Astrocyte (in vitro differentiated cells and primary cell): ENCODE measurements at places on chromosomes 4 and X. TPM values are rescaled to one million over a fixed set of nuclear protein-coding genes. Genes with fewer than 3 reads are reported as not detected.

DNA sequence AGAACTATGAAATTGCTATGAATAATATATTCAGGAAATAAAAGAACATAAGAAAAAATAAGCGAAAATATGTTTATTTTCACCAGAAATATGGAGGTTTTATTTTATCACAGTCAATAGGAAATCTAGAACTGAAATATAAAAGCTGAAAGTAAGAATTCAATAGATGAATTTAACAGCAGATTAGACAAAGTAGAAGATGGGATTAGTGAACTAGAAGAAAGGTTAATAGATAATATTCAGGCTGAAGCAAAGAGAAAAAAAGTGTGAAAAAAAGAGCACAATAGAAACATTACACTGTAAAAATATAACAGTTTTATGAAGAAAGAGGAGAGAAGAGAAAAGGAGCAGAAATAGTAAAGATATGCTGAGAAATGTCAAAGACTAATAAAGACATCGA, 1152.1 kb downstream of the FAT4 start:
- no peak overlapping the region for H3K27ac ChIP-seq
- no peaks in the 10 kb centered on the region for H3K4me1 ChIP-seq
- H3K4me3 ChIP-seq = no peak overlapping the region
- no peaks in the 10 kb centered on the region for H3K36me3 ChIP-seq

DNA sequence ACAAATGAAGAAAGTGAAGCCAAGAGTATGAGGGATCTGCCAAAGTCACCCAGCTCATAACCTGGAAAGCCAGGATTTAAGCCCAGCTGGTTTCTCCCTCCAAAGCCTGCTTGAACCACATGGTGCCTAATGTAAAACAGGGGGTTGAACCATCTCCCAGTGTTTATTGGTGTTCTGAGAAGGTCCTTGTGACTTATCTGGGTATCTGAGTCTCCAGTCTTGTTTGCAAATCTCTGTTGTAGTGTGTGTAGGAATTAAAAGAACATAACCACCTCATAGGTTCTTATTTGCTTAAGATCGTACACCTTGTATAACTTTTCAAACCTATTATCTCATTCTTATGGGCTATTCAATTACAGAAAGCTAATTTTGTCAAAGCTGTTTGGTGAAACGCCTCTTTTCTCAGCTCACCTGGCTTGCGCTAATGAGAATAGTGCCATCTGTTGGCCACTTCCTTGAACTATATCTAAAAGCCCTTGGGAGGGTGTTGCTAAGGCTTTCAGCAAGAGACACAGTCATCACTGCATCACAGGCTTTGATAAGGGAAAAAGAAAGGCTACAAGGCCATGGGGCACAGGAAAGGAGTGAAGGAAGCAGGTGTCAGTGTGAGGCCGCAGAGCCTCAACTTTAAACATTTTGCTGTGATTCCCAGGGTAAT, 34.0 kb downstream of the ETDB start:
- H3K27ac ChIP-seq = no peak overlapping the region
- H3K4me3 ChIP-seq = no peak overlapping the region
- H3K4me1 ChIP-seq = no peaks in the 10 kb centered on the region
- H3K36me3 ChIP-seq = no peaks in the 10 kb centered on the region
- peak; percentile 34 for DNase-seq
- H3K27me3 ChIP-seq = no peaks in the 10 kb centered on the region

DNA sequence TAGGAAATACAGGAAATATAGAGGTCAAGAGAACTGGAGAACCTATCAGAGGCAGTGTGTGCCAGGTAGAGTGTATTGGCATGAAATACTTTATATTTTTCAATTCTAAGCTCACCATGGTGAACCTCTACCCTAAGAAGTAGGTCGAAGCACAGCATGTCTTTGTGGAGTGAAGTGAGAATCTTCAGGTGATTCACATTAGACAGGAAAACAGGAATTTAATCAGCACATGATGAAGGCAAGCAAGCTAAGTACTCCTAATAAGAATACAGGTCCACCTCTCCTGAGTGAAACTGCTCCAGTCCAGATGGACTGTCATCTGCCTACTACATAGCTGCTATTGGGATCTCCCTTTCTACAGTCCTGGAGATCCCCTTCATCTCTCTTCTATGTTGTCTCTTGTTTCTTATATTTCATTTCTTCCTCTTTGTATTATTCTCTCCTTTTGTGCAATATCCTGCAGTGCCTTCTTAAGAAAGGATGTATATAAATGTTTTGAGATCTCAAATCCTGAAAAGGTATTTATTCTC, 159.0 kb downstream of the LRBA start:
- H3K36me3 ChIP-seq = peaks cover 6% of the 10 kb centered on the region
- no peaks in the 10 kb centered on the region for H3K4me1 ChIP-seq
- no peak for DNase-seq
- no peak overlapping the region for H3K27ac ChIP-seq
- H3K4me3 ChIP-seq = no peak overlapping the region

- no peaks in the 10 kb centered on the region for H3K36me3 ChIP-seq
- H3K27ac ChIP-seq = no peak overlapping the region
- H3K4me1 ChIP-seq = peaks cover 9% of the 10 kb centered on the region
- DNase-seq = peak; percentile 78
- no peak overlapping the region for H3K4me3 ChIP-seq
- no peaks in the 10 kb centered on the region for H3K27me3 ChIP-seq
These were observed 20.2 kb upstream of the SETD7 start for GRCh38 chr4:139576219-139576618.

- no peak overlapping the region for H3K4me3 ChIP-seq
- no peaks in the 10 kb centered on the region for H3K36me3 ChIP-seq
- H3K27me3 ChIP-seq = no peaks in the 10 kb centered on the region
- no peak for DNase-seq
- H3K27ac ChIP-seq = no peak overlapping the region
These were observed 24.7 kb upstream of the CXCL8 start for GRCh38 chr4:73715659-73716058.

GRCh38 chr4:2246384-2247127, 4.6 kb upstream of the HAUS3 start:
- H3K27me3 ChIP-seq = no peaks in the 10 kb centered on the region
- no peaks in the 10 kb centered on the region for H3K4me1 ChIP-seq
- no peaks in the 10 kb centered on the region for H3K36me3 ChIP-seq
- no peak for DNase-seq
- no peak overlapping the region for H3K4me3 ChIP-seq
- H3K27ac ChIP-seq = no peak overlapping the region

DNA sequence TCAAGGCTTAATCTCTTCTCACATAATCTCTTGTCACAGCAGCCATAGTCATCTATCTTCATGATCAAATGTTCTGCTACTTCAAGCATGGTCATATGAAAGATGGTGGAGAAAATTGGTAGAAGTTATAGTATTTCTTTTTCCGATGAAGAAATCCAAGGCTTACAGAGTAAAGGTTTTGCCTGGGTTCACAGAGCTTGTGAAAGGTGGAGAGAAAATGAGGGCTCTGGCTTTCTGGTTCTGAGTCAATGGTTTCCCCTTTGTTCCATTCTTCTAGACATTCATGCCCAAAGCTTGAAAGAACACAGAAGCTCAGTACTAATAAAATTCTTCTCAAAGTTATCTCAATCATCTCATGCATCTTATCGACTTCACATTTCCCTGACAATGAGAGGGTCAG, 36.1 kb downstream of the CLNK start:
- no peak overlapping the region for H3K4me3 ChIP-seq
- no peak overlapping the region for H3K27ac ChIP-seq
- no peaks in the 10 kb centered on the region for H3K27me3 ChIP-seq
- no peak for DNase-seq
- H3K36me3 ChIP-seq = no peaks in the 10 kb centered on the region

DNA sequence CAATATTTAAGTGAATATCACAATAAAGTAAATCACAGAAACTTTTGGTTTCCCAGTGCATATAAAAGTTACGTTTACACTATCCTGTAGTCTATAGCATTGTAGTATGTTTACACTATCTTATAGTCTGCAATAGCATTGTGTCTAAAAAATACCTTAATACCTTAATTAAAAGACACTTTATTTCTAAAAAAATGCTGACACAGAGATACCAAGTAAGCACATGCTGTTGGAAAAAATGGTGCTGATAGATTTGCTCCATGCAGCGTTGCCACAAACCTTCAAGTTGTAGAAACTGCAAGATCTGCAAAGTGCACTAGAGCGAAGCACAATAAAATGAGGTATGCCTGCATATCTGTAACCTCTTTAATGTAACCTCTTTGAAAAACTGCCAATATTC, 847.3 kb downstream of the GLUD2 start:
- no peak overlapping the region for H3K27ac ChIP-seq
- no peaks in the 10 kb centered on the region for H3K4me1 ChIP-seq
- DNase-seq = no peak
- no peaks in the 10 kb centered on the region for H3K27me3 ChIP-seq
- no peak overlapping the region for H3K4me3 ChIP-seq

- H3K4me1 ChIP-seq = peaks cover 45% of the 10 kb centered on the region
- DNase-seq = no peak
- no peaks in the 10 kb centered on the region for H3K27me3 ChIP-seq
- H3K4me3 ChIP-seq = no peak overlapping the region
- H3K27ac ChIP-seq = peak overlapping the region; percentile 78
These were observed 17.2 kb downstream of the ANXA3 start for GRCh38 chr4:78568640-78569305.

GRCh38 chrX:8297766-8298165, 126.7 kb upstream of the VCX2 start:
- H3K4me1 ChIP-seq = no peaks in the 10 kb centered on the region
- DNase-seq = peak; percentile 5
- no peaks in the 10 kb centered on the region for H3K27me3 ChIP-seq
- H3K36me3 ChIP-seq = no peaks in the 10 kb centered on the region
- no peak overlapping the region for H3K27ac ChIP-seq

GRCh38 chr4:25588206-25588605, 67.4 kb upstream of the SLC34A2 start:
- no peaks in the 10 kb centered on the region for H3K36me3 ChIP-seq
- H3K27ac ChIP-seq = no peak overlapping the region
- peaks cover 4% of the 10 kb centered on the region for H3K4me1 ChIP-seq
- no peak overlapping the region for H3K4me3 ChIP-seq
- DNase-seq = no peak

- no peak for DNase-seq
- H3K27ac ChIP-seq = no peak overlapping the region
- no peaks in the 10 kb centered on the region for H3K27me3 ChIP-seq
These were observed 32.3 kb downstream of the C4orf54 start for GRCh38 chr4:99625369-99625768.

DNA sequence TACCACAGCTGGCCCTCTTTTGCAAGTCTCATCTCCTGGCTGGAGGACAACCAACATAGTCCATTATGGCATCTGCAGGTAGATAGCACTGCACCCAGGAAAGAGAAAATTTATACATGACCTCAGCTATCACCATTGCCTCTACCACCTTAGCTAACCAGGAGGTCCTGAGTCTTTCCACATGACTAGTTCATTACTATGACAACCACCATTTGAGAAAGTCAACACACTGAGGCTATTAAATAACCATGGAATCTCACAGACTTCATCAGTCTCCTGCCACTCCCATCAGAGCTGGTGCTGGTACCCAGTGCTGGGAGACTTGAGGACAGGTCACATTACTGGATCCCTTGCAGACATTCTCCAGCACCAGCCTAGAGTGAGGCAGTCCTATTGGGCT, 285.9 kb downstream of the GBA3 start:
- H3K27ac ChIP-seq = no peak overlapping the region
- H3K27me3 ChIP-seq = no peaks in the 10 kb centered on the region
- H3K4me1 ChIP-seq = no peaks in the 10 kb centered on the region
- DNase-seq = no peak

DNA sequence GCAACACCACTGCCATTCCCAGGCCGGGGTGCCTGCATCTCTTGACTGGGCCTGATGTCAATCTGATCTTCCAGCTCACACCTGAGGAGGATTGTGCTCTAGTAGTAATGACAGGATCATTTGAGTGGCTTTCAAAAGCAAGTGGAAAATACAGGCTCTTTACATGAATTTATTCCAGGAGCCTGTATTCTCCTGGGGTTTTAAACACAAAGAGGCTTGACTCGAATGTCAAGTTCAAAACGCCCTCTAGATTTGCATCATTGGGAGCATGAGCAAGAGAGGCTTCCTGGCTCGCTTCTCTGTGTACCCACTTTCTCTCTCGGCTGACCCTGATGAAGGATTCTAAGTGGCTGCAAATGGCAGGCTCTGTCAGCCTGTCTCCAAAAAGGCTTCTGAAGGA, 199.5 kb upstream of the PUDP start:
- no peaks in the 10 kb centered on the region for H3K4me1 ChIP-seq
- no peak for DNase-seq
- no peak overlapping the region for H3K4me3 ChIP-seq
- H3K36me3 ChIP-seq = no peaks in the 10 kb centered on the region
- no peak overlapping the region for H3K27ac ChIP-seq

DNA sequence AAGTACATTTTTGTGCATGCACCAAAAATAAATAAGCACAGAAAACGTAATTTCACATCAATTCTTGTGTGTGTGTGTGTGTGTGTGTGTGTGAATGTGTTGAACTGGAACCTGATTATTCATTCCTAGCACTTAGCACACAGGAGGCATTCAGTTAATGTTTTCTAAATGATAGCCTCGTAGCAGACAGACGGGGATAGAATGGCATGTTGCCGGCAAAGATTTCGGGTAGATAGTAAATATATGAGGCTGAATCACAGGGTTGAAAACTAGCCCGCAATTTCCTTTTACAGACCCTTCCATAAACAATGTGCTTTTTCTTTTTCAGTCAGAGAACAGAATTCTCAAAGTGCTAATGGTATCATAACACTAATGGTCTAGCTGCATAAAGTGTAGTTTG, 13.5 kb downstream of the MAOB start:
- peak; percentile 42 for DNase-seq
- H3K27me3 ChIP-seq = no peaks in the 10 kb centered on the region
- H3K27ac ChIP-seq = no peak overlapping the region
- no peak overlapping the region for H3K4me3 ChIP-seq

DNA sequence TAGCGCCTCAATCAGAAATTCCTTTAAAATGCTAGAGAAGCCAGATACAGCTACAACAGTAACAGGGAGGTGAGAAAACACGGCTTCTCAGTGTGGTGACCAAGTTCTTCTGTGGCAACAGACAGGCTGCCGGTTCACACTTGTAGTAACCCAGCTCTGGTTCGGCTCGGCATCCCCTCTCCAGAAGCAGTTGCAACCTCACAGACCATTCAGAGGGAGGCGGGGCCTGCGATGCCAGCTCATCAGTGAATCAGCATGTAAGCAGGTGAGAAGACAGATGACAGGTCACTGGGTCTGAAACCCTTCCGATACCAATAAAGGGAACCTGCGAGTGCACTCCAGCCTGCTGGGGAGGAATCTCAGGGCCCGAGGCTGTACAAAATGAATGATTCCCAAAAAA, 251.0 kb downstream of the KCNIP4 start:
- H3K4me3 ChIP-seq = no peak overlapping the region
- H3K27me3 ChIP-seq = no peaks in the 10 kb centered on the region
- peak; percentile 18 for DNase-seq
- H3K27ac ChIP-seq = no peak overlapping the region
- no peaks in the 10 kb centered on the region for H3K36me3 ChIP-seq

BEX2 gene
- total RNA-seq = 10.0 and 12.6 TPM in 2 replicates

MAGEB1 gene
- total RNA-seq = not detected in 2 replicates

CASK gene
- total RNA-seq = 91.5 and 99.3 TPM in 2 replicates

DSPP gene
- total RNA-seq = not detected in 2 replicates

CAMK2D gene
- 69.8 and 80.8 TPM in 2 replicates for total RNA-seq

RRAGB gene
- total RNA-seq = 13.0 and 13.5 TPM in 2 replicates

DGAT2L6 gene
- total RNA-seq = not detected in 2 replicates

GPR82 gene
- total RNA-seq = not detected in 2 replicates

MMRN1 gene
- 0.17 and 0.34 TPM in 2 replicates for total RNA-seq

TDO2 gene
- total RNA-seq = 0.24 TPM in 1 of 2 replicates, not detected in the other

EDA2R gene
- total RNA-seq = 20.8 and 25.3 TPM in 2 replicates

SLC9B1 gene
- 0.16 and 0.36 TPM in 2 replicates for total RNA-seq
